ENCODE measurements at places on chromosomes 3 and 15.

DNA sequence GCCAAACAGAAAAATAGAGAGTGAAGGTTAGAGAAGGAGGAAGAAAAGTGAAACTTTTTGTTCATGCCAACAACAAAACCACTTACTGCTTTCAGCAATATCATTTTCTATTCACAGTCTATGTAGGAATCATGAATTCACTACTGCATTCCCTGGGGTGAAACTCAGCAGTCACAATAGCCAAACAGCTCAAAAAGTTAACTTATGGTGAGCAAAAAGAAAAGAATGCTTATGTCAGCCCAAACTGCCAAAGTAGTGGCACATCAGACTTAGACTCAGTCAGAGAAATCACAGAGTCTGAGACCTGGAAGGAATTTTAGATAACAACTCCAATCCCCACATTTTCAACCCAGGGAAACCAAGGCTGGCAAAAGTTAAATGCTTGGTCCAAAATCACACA lies 238.7 kb upstream of the TMCO5A start:
- DNase-seq: no peak

- no peak for DNase-seq
These were observed 156.3 kb downstream of the LIPC start for GRCh38 chr15:58588096-58588495.

GRCh38 chr3:178437236-178437635 lies 99.0 kb upstream of the KCNMB2 start:
- DNase-seq: no peak

- DNase-seq: no peak
These were observed 35.6 kb downstream of the CTSH start for GRCh38 chr15:78909160-78909695.

Measured in common myeloid progenitor, CD34-positive (primary cell).